ENCODE measurements at places on chromosomes 3 and 15.
A peak's percentile ranks its signal among the peaks of the same experiment; 100 is the strongest.

DNA sequence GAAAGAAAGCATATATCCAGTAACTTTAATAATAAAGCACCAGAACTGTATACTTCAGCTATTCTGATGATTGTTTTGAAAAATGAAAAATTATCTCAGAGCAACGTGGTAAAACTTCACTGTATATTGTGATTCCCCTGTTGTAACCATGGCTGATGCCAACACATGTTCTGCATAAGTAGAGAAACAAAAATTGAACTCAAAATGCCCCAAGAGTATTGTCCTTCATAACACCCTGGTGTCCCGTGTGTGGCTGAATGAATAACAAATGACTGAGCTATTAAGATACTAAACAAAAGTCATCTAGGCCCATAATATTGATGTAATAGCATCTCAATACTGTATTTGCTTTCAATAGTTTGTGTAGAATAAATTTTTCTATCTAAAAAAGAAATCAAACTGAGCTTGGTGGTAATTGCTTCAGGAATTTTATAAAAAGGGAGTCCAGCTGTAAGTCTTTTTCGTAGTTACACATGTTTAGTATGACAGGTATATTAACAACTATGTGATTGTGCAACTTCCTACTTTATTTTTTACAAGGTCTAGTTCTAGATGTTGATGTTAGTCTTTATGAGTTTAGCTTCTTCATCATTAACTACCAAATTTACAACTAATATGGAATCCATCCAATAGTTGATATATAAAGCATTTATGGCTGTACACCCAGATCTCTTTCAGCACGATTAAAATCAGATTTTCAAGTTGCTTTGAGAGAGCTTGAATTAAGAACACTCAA, 623.8 kb upstream of the AGTR1 start:
- no peak for DNase-seq

DNA sequence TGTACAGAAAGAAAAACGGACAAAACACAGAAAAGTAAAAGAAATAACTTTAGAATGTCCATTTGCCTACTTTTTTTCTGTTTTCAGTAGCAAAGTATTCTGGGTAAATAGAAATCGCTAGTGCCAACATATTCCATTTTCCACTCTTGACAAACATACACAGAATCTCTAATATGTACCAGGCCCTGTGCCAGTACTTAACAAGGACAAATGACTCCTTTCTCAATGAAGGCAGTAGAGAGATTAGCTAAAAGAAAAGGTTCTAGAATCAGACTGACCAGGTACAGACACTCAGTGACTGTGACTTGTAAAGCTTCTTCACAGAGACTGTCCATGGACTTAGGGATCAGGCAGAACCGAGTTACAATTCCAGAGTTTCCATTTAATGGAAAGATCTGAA, 165.8 kb upstream of the STAC start:
- DNase-seq: no peak

GRCh38 chr15:100430411-100430810, 88.6 kb upstream of the ADAMTS17 start:
- no peak for DNase-seq

GRCh38 chr3:129017484-129017899, 16.4 kb downstream of the EFCC1 start:
- no peak for DNase-seq

DNA sequence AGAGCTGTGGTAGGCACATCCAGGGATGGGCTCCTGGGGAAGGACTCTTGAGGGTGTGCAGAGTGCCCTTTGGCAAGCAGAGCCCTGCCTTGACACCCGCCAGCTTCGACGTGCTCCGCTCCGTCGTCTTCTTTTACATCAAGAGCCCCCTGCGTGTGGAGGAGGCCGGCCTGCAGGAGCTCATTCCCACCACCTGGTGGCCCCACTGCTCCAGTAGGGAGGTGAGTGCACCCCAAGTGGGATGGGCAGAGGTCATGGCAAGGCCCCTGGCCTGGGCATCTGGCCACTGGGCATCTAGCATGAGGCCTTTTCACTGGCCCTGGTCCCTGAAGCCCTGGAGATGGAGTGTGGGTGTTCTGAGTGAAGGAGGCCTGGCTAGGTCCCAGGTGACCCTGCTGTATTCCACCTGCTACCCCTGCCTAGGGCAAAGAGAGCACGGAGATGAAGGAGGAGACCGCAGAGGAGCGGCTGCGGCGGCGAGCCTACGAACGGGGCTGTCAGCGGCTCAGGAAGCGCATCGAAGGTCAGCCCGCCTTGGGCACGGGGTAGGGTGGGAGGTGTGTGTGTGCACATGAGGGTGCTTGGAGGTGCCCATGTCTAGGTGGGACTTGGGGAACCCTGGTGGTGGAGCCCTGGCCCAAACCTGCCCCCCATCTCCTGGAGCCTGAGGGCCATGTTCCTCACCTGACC, 12.2 kb downstream of the RNF123 start:
- DNase-seq: no peak

DNA sequence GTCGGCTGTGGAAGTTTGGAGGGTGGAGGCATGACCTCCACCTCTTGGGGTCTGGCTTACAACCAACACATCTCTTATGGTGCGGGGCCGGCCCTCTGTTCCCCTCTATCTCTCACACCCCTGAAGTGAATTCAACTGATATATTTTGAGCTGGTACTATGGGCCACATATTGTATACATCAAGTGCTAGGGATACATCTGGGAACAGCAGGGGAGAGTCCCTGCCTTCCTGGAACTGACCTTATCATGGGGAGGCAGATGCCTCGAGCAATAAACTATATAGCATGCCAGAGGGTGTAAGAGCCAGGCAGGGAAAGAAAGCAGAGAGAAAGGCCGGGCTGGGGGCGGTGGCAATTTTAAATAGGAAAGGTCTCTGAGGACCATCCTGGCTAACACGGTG, 60.4 kb upstream of the TRPM1 start:
- DNase-seq: no peak

GRCh38 chr15:85280203-85280602, 100.2 kb upstream of the AKAP13 start:
- DNase-seq: no peak

- peak; percentile 47 for DNase-seq
Observed at GRCh38 chr3:49671291-49672288, 2.6 kb upstream of the APEH start.

DNA sequence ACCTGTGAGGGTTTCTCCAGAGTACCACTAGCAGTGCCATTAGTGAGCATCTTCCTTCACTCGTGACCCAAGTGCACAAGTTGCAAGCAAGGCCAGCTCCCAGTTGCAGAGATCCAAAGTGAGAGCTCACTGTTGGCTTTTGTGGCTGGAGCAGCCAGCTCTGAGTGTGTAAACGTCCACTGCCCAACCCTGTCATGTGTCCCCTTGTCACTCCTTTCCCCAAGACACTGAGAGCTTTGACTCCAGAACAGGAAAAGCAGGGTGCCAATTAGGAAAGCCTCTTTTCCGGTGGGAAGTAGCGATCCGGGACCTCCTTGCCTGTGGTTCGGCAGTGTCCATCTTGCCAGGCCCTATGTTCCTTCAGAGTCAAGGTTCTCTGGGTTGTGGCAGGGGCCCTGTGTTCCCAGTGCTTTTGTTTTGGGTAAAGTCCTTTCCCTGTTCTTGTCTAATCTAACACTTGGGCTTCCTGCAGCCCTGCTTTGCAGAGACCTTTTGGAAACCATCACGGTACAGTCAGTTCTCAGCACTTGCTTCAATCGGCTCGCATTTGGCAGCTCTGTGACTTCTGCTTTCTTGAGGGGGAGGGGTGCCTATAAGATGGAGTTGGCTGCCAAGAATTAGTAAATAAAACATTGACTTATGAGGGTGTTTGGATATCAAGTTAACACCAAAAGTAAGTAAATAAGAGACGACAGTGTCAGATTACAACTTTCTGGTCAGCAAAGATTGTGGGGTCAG, 90.5 kb downstream of the DNASE1L3 start:
- no peak for DNase-seq

DNA sequence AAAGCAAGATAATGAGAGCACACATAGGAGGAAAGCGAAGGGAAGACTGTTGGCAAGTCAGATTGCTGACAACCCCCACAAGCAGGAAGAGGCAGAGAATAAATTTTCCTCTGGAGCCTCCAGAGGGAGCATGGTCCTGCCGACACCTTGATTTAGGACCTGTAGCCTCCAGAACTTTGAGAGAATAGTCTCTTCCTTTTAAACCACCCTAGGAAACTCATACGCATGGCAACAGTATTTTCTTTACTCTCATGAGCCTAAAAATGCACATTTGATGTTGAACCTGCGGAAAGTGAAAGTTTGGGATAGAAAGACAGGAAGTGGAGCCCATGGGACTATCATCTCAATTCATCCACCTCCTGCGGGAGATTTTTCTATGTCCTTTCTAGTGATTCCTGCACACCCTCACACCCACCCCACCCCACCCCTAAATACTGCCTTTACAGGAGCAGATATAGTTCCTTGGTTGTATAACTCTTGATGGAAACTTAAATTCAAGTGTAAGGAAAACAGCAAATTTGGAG, 116.7 kb upstream of the LPP start:
- no peak for DNase-seq

- DNase-seq: no peak
Observed at GRCh38 chr15:60752973-60753720, 274.2 kb upstream of the ICE2 start.

GRCh38 chr3:186216900-186217819, 108.3 kb upstream of the ETV5 start:
- DNase-seq: no peak

DNA sequence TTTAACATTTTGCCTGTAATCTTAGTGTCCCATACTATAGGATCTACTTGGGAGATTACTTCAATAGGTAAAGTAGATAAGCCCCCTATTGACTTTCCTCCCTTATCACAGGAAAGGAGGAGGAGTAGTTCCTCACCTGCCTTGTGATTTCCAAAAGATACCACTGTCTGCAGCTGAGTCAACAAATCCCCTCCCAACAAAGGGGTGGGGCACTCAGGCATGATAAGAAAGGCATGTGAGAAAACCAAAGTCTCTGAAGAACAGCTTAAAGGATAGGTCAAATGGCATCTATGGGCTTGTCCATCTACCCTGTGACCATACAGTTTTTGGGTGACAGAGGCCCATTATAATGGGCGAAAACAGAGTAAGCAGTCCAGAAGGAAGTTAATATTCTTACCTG, 71.3 kb upstream of the WNT7A start:
- DNase-seq: no peak

GRCh38 chr3:4438296-4438695, 28.8 kb downstream of the SUMF1 start:
- DNase-seq: no peak

DNA sequence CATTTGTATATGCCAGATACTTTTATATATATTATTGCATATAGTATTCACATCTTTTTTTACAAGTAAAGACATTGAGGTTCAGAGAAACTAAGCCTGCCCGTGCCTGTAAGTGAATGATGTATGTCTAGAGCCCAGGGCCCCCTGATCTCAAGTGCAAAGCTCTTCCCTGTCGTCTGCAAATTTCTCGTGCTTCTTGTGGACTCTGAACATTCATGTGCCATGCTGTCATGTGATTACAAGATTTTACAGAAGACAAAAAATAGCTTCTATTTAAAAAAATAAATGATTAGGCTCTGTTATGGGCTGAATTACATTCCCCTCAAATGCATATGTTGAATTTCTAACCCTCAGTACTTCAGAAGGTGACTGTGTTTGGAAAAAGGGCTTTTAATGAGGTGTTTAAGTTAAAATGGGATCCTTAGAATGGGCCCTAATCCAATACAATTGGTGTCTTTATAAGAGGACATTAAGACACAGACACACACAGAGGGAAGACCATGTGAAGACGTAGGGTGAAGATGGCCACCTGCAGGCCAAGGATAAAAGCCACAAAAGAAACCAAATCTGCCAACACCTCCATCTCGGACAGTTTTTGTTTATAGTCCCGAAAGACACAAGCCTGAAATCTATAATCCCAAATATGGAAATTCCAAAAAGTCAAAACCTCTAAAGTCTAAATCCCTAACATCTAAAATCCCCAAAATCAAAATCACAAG, 3.9 kb upstream of the MASP1 start:
- no peak for DNase-seq

DNA sequence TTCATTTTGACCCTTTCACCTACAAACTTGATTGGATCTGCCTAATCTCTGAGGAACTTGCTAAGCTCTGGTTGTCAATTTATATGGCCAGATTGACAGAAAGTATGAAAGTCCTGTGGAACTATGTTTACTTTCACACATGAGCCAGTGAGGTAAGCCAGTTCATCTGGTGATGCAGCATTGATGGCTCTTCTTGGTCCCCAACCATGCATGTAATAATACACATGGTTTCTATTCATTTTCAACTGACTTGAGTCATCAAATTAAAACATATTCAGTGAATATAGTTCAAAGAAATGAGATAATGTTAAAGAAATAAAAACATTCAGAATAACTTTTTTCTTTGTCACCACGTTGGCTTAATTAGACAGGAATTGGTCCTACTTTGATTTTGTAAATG, 336.1 kb upstream of the THBS1 start:
- no peak for DNase-seq

DNA sequence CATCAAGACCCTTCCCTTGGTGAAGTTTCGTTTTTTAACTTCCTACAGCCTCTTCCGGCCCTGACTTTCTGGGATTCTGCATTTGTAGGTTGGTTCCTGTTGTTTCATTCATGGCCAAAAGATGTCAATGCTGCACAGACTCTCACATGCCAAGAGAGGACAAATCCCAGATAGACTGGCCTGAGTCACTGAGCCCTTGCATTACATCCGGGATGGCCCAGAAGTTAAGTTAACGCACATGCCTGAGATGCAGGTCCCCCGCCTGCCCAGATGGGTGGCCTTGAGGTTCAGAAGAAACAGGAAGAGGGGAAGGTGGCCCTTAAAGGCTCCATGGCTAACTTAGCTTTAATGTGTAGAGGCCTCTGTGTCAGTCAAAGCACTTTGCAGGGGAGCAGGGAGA, 51.6 kb upstream of the SRGAP3 start:
- no peak for DNase-seq

DNA sequence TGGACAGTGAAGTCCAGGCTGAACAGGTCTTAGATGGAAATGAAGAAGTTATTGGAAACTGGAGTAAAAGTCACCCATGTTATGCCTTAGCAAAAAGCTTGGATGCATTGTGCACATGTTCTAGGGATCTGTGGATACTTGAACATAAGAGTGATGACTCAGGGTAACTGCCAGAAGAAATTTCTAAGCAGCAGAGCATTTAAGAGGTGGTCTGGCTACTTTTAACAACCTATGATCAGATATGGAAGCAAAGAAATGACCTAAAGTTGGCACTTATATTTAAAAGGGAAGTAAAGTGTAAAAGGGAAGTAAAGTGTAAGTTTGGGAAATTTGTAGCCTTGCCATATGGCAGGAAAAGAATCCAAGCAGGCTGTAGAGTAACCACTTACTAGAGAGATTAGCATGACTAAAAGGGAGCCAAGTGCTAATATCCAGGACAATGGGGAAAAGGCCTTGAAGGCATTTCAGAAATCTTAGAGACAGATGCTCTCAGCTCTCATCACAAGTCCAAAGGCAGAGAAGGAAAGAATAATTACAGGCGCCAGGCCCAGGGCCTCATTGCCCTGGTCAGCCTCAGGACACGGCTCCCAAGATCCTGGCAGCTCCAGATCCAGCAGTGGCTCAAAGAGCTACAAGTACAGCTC, 73.9 kb upstream of the KCNH8 start:
- DNase-seq: no peak

GRCh38 chr3:78277220-78277619, 1237.3 kb downstream of the ROBO2 start:
- DNase-seq: no peak

- no peak for DNase-seq
Observed at GRCh38 chr15:74642348-74642733, 26.7 kb downstream of the CLK3 start.
